Right atrium auricular region (tissue), 2 donors: ENCODE measurements at places on chromosomes 16 and 17. TPM values are rescaled to one million over a fixed set of nuclear protein-coding genes. Genes with fewer than 3 reads are reported as not detected.
A peak's percentile ranks its signal among the peaks of the same experiment; 100 is the strongest.

- no peak for DNase-seq
- H3K4me1 ChIP-seq = no peaks in the 10 kb centered on the region
- peaks cover 32% of the 10 kb centered on the region for H3K36me3 ChIP-seq
- H3K4me3 ChIP-seq = no peak overlapping the region
Measured at GRCh38 chr17:77496831-77497577, 356.2 kb downstream of the SEC14L1 start.

DNA sequence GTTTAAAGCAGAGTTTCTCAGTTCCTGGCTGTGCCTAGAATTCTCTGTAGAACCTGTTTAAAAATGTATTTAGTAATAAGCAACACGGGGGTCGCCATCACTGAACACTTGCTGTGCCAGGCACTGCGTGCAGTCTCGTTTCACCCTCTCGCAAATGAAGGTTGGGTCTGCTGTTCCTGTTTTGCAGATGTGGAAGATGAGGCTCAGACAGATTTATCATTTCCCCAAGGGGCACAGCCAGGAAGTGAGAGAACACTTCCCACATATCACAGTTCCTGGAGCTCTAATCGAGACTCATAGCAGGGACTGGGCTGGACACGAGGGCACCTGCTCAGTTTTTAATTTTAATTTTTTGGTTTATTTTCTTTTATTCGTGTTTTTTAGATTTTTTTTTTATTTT lies 122.7 kb downstream of the ABCC6 start:
- no peak overlapping the region for H3K4me3 ChIP-seq
- no peak overlapping the region for H3K27ac ChIP-seq
- H3K36me3 ChIP-seq = peaks cover 40% of the 10 kb centered on the region
- DNase-seq = no peak

- peaks cover 15% of the 10 kb centered on the region for H3K36me3 ChIP-seq
- H3K4me3 ChIP-seq = no peak overlapping the region
- H3K4me1 ChIP-seq = no peaks in the 10 kb centered on the region
- no peaks in the 10 kb centered on the region for H3K27me3 ChIP-seq
Measured at GRCh38 chr17:2068519-2069051, 13.7 kb downstream of the HIC1 start.

GRCh38 chr16:79162977-79163376 lies 437.6 kb downstream of the MAF start:
- H3K4me3 ChIP-seq = no peak overlapping the region
- no peaks in the 10 kb centered on the region for H3K27me3 ChIP-seq
- DNase-seq = no peak
- H3K4me1 ChIP-seq = no peaks in the 10 kb centered on the region

- DNase-seq = no peak
- no peak overlapping the region for H3K4me3 ChIP-seq
- no peaks in the 10 kb centered on the region for H3K4me1 ChIP-seq
- H3K36me3 ChIP-seq = no peaks in the 10 kb centered on the region
Measured at GRCh38 chr17:4580291-4580690, 4.0 kb upstream of the SMTNL2 start.

GRCh38 chr16:81816793-81817210 lies 37.7 kb downstream of the PLCG2 start:
- H3K27me3 ChIP-seq = no peaks in the 10 kb centered on the region
- no peak overlapping the region for H3K27ac ChIP-seq
- no peaks in the 10 kb centered on the region for H3K36me3 ChIP-seq
- no peaks in the 10 kb centered on the region for H3K4me1 ChIP-seq

- H3K36me3 ChIP-seq = peaks cover 11% of the 10 kb centered on the region
- DNase-seq = peak; percentile 76
- peak overlapping the region; percentile 28 for H3K4me3 ChIP-seq
- peaks cover 78% of the 10 kb centered on the region for H3K4me1 ChIP-seq
- H3K27ac ChIP-seq = peak overlapping the region; percentile 45
Measured at GRCh38 chr17:82238472-82239201, 9.8 kb downstream of the SLC16A3 start.

DNA sequence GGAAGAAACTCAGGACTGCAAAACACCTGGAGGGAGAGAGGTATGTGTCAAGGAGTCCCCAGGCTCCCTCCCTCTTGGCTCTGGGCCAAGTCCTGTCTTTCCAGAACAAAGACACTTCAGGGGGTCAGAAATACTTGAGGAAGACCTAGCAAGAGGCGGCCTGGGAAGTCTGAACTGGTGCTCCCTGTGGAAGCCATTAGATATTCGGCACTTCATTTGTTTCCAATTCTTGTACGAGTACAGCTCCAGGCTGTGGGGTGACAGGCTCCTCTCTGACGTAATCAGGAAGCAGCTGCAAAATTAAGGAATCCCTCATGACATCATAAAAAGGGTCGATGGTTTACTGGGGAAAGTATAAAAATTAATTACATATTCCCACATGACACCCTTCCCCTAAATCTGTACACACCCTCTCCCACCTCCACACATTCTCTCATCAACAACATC lies 108.7 kb downstream of the SMG6 start:
- no peak overlapping the region for H3K27ac ChIP-seq
- H3K4me3 ChIP-seq = no peak overlapping the region
- DNase-seq = no peak
- H3K27me3 ChIP-seq = no peaks in the 10 kb centered on the region

DNA sequence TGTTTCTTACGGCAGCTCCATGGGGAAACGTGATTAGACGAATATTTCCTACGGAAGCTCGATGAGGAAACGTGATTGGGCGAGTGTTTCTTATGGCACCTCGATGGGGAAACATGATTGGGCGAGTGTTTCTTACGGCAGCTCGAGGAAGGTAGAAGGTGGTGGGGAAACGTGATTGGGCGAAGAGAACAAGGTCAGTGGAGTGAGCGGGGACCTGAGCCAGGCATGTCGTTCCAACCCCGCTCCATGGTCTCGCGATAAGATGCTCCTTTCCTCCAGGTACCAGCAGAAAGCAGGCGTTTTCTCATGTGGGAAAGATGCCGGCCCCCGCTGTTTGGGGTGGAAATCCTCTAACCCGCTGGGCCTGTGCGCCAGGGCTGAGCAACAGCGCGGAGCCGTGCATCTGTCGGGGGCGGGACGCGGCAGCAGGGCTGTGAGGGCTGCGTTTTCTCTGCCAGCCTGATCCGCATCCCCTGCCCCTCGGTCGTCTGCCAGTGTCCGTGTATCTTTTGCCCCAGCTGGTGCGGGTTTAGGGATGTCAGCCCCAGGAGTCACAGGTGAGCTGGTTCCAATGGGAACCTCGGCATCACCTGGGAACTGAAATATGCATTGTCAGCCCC lies 25.6 kb upstream of the DOC2B start:
- no peak for DNase-seq
- no peak overlapping the region for H3K27ac ChIP-seq
- no peaks in the 10 kb centered on the region for H3K36me3 ChIP-seq
- no peak overlapping the region for H3K4me3 ChIP-seq
- H3K27me3 ChIP-seq = no peaks in the 10 kb centered on the region

GRCh38 chr17:8574687-8575086 lies 55.8 kb downstream of the MYH10 start:
- no peak overlapping the region for H3K27ac ChIP-seq
- peaks cover 4% of the 10 kb centered on the region for H3K36me3 ChIP-seq
- no peaks in the 10 kb centered on the region for H3K27me3 ChIP-seq
- no peak overlapping the region for H3K4me3 ChIP-seq

GRCh38 chr17:37292429-37293139 lies 83.2 kb upstream of the C17orf78 start:
- no peaks in the 10 kb centered on the region for H3K4me1 ChIP-seq
- H3K27me3 ChIP-seq = no peaks in the 10 kb centered on the region
- no peak overlapping the region for H3K27ac ChIP-seq
- no peak overlapping the region for H3K4me3 ChIP-seq
- no peak for DNase-seq
- H3K36me3 ChIP-seq = no peaks in the 10 kb centered on the region

- H3K36me3 ChIP-seq = no peaks in the 10 kb centered on the region
- no peaks in the 10 kb centered on the region for H3K27me3 ChIP-seq
- peak overlapping the region; percentile 5 for H3K4me3 ChIP-seq
Measured at GRCh38 chr17:50289278-50289677, 15.0 kb downstream of the TMEM92 start.

DNA sequence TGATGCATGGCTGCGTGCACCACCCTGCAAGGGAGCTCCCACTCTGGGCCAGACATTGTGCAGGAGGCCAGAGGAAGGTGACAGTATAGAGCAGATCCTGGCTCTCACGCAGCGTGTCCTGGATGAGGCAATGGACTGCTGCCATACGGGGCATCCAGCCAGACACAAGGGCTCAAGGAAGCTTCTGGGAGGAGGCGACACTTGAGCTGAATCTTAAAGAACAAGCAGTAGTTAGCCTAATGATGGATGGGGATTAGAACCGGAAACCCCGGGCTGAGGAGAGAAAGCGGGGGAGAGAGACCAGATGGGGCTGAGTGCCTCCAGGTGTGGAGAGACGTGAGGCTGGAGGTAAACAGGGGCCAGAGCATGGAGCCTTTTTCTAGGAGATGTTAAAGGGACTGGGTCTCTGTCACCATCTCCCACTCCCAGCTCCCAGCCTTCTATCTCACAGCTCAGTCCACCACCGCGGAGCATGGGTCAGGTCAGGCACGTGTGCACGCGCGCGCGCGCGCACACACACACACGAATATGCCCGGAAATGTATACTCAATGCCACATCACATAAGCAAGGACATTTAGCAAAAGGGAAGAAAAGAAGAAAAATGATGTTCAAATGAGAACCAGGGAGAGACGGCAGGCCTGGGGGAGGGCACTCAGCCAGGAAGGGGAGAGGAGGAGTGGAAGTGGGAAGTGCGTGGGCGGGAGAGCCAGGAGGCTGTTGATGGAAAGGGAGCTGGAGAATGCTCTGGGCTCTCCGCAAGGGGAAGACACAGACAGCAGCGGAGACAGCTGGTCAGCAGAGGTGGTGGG lies 46.3 kb downstream of the CCDC42 start:
- no peak overlapping the region for H3K4me3 ChIP-seq
- no peaks in the 10 kb centered on the region for H3K27me3 ChIP-seq
- peak; percentile 75 for DNase-seq
- H3K4me1 ChIP-seq = no peaks in the 10 kb centered on the region
- H3K36me3 ChIP-seq = no peaks in the 10 kb centered on the region

- no peak overlapping the region for H3K27ac ChIP-seq
- no peaks in the 10 kb centered on the region for H3K4me1 ChIP-seq
- H3K4me3 ChIP-seq = no peak overlapping the region
- H3K36me3 ChIP-seq = no peaks in the 10 kb centered on the region
Measured at GRCh38 chr16:11370084-11370931, 25.0 kb downstream of the RMI2 start.

DNA sequence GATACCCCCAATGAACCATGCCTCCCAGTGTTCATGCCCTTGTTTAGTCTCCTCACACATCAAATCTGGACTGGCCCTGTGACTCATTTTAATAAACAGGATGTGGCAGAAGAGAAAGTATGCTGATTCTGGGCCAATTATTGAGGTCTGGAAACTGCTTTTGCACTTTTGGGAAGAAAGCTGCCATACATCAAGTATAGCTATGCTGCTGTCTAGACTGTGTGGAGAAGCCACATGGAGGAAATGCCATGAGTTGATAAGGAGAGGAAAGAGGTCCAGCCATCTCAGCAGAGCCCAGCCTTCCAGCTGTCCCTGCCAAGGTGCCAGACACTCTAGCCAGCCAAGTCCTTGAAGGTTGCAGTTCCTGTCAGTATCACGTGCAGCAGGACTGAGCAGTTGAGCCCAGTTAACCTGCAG lies 16.7 kb downstream of the RPRML start:
- no peaks in the 10 kb centered on the region for H3K4me1 ChIP-seq
- H3K27me3 ChIP-seq = no peaks in the 10 kb centered on the region
- H3K4me3 ChIP-seq = no peak overlapping the region

DNA sequence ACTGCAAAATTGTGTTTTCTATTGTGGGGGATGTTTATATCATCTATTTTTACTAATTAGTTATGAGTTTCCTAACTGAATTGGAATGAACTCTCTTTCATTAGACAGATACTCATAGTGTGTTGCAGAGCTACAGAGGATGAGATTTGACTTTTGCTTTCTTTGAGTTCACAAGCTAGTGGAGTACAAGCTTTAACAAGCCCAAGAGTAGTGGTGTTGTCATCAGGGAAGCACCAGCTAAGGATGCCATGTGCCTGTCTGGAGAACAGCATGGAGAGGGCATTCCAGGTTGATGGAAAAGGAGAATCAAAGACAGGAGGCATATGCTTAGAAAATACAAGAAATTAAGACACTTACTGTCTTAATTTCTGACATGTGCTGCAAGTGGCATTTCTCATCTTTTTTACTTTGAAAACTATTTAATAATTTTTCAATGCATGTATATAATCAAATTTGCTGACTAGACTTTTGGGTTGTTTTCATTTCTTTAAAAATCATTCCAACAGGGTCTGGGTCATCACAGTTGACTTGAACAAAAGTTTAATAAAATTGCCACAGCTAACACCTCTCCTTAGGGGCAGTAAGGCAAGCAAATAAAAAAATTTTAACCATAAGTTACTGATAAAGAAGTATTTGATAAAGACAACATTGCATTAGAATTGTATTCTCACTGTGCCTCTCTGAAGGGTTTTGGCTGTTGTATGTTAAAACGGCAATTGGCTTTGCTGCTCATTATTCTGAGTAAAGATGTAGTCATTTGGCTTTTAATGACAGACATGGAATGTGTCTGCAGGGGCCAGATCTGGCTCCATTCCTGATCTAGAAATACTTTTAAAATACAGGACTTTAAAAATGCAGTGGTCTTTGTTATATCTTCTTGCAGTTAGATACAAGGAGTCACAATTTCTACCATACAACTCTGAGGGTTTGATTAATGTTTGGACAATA lies 323.7 kb upstream of the CDH11 start:
- H3K4me3 ChIP-seq = no peak overlapping the region
- H3K27me3 ChIP-seq = no peaks in the 10 kb centered on the region
- H3K36me3 ChIP-seq = no peaks in the 10 kb centered on the region
- no peak for DNase-seq

DNA sequence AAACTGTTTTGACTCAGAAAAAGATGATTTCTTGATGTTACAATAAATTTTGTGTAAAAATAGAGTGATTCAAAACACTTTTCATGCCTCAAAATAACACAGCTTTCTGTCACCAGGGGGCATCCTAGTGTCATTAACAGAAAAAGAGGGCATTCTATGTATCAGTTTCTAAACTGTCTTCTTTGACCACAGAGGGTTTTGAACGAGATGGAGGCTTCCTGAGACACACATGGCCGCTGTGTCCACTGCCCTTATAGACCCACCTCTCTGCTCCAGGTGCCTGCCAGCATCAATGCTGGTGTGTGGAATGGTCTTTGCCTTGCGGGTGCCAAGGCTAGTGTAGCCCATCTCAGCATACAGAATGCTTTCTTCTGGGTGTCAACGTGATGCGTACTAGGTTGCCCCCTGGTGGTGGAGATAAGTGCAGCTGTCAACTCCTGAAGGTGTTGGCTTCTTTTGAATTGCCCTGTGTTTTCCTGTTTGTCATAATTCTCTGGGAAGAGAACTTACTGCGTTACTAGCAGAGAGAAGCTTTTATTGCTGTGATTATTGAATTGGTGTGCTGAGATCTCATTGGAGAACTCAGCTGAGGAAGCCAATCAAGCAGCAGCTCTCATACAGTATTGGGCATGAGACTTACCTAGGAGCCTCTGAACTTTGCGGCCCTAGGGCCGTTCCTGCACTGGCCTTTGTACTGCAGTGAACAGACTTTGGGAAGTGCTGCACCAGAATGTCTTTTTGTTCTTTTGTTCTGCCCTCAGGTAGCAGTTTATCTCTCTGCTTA lies 38.6 kb downstream of the USP10 start:
- peak; percentile 86 for DNase-seq
- H3K27ac ChIP-seq = no peak overlapping the region
- no peaks in the 10 kb centered on the region for H3K27me3 ChIP-seq
- peaks cover 58% of the 10 kb centered on the region for H3K4me1 ChIP-seq
- H3K4me3 ChIP-seq = no peak overlapping the region
- no peaks in the 10 kb centered on the region for H3K36me3 ChIP-seq

Gene SMIM5
- 6.4 TPM for total RNA-seq

Gene ASPHD1
- 1.5 TPM for total RNA-seq

Gene SAMD14
- total RNA-seq = 1.1 TPM

Gene SLC6A2
- not detected for total RNA-seq

Gene SLFN5
- 12.9 TPM for total RNA-seq

Gene CLEC18A
- total RNA-seq = not detected

Gene UNC13D
- total RNA-seq = 25.9 TPM

Gene GLP2R
- 1.7 TPM for total RNA-seq

Gene VAT1
- 99.8 TPM for total RNA-seq

Gene MARVELD3
- total RNA-seq = not detected

Gene KRTAP3-2
- total RNA-seq = not detected
